ENCODE measurements at places on chromosomes 16 and 17.

- DNase-seq, result no peak
Measured at GRCh38 chr16:8874388-8874787, 5.6 kb upstream of the CARHSP1 start.

DNA sequence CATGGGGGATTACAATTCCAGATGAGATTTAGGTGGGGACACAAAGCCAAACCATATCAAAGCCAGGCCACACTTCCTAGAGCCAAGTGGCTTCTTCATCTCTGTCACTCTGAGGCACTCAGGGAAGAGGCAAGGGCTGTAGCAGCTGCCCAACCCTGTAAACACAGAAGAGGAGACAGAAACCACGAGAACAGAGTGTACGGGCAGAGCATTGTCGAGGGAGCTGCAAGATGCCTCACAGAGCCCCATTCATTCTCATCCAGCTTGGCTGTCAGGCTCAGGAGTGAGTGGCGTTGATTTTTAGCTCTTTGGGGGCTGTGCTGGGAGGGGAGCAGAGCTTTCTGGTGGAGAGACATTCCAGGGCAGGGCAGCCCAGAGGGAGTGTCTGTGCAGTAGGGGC is 117.2 kb upstream of the SALL1 start:
- DNase-seq, result no peak

GRCh38 chr17:10513299-10514067 is 4.9 kb downstream of the MYH1 start:
- no peak for DNase-seq

- DNase-seq, result no peak
Measured at GRCh38 chr17:39178536-39178935, 12.6 kb upstream of the ARL5C start.

All from KBM-7 (cell line).